ENCODE measurements at places on chromosomes 5 and 9.

GRCh38 chr5:163544836-163545235 is 39.4 kb downstream of the MAT2B start:
- DNase-seq, result no peak

DNA sequence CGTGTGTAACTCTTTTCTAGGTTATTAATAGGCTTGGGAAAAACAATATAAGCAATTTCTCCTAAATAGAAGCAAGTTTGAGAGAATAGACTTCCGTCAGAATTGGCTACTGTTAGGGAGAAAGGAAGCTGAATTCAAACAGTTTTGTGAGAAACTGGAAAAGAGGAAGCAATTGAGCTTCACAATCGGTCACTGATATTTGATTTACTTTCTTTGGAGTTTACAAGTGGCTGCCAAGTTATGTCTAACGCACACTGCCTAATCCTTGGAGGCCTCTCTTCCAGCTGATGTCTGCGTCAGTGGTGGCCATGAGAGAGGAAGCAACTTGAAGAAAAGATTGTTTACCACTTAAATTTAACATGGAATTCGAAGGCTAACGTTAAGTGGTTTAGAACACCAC is 319.5 kb downstream of the ADGRV1 start:
- no peak for DNase-seq

GRCh38 chr5:179876610-179876952 is 18.0 kb upstream of the MRNIP start:
- no peak for DNase-seq

- no peak for DNase-seq
Measured at GRCh38 chr5:2387634-2388325, 363.7 kb downstream of the IRX2 start.

- no peak for DNase-seq
Measured at GRCh38 chr5:66558560-66558959, 37.6 kb upstream of the MAST4 start.

- DNase-seq, result no peak
Measured at GRCh38 chr5:143263272-143263810, 140.1 kb downstream of the NR3C1 start.

DNA sequence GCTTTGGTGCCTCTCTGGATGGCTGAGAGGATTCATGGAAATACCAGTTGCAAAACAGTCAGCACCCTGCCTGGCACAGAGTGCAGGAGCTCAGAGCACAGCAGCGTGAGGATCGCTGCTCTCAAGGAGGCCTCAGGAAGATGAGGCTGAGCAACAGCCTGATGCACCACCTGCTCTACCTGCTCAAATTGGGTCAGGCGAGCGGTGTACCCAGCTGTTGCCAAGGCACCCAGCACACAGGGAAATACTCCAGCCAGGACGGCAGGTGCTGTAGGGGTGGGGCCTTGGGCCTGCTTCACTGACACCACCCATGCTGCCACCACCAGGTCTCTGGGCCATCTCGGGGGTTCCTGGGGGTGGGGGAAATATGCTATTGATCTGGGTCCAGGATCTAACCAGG is 4.3 kb downstream of the EEIG1 start:
- DNase-seq, result no peak

DNA sequence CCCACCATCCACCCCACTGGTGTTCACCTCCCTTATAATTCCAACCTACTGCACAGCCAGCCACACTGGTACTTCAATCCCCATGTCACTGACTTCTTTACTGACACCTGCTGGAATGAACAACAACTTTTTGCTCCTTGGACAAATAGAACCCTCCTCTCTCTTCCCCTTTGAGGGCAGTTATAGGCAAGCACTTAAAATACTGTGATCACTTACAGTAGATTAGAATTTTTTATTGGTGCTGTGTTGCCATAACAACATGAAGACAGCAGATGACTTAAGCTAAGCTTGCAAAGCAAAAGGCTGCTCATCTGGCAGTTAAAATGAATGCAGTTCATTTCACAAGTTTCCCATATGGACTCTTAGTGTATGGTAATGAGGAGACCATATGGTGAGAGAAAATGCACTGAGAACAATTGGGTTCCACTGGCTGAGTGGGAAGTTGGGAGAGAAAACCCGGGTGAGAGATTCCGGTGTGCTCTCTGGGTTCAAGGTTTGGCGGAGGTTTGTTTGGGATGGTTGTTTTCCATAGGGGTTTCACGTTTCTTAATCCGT is 374.3 kb downstream of the EBF1 start:
- no peak for DNase-seq

DNA sequence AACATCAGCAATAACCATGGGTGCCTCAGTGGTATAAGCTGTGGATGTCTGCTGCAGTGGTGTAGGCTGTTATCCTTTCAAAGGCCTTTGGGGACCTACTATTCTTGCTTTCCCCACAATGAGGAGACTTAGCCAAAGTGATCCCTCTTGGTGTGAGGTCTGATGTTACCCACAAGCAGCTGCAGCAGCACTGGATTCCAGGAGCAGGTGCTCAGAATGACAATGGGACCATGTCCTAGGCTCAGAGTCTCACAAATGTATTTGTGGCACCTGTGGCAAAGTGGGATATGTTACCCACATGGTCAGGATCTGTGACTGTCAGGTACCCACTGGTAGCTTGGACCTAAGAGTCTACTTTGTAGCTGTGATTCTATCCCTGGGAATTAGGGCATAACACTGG is 70.4 kb downstream of the RNF130 start:
- DNase-seq, result no peak

GRCh38 chr9:123620239-123620638 is 264.2 kb downstream of the CRB2 start:
- DNase-seq, result no peak

GRCh38 chr9:125240649-125240999 is 519 bp downstream of the HSPA5 start:
- DNase-seq, result no peak

DNA sequence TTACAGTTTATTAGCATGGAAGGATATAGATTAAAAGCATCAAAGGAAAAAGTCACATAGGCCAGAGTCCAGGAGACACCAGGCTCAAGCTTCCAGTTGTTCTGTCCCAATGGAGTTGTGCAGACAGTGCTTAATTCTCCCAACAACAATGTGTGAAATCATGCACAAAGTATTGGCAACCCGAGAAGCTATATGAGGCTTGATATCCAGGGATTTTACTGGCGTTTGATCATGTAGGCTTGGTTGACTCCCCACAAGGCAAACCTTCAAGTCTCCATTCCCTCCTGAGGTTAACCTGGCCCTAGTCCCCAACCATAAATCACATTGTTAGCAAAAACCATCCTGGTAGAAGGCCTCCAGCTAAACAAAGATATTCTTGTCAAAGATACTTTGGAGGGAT is 141.5 kb downstream of the ADAMTS19 start:
- DNase-seq, result no peak

DNA sequence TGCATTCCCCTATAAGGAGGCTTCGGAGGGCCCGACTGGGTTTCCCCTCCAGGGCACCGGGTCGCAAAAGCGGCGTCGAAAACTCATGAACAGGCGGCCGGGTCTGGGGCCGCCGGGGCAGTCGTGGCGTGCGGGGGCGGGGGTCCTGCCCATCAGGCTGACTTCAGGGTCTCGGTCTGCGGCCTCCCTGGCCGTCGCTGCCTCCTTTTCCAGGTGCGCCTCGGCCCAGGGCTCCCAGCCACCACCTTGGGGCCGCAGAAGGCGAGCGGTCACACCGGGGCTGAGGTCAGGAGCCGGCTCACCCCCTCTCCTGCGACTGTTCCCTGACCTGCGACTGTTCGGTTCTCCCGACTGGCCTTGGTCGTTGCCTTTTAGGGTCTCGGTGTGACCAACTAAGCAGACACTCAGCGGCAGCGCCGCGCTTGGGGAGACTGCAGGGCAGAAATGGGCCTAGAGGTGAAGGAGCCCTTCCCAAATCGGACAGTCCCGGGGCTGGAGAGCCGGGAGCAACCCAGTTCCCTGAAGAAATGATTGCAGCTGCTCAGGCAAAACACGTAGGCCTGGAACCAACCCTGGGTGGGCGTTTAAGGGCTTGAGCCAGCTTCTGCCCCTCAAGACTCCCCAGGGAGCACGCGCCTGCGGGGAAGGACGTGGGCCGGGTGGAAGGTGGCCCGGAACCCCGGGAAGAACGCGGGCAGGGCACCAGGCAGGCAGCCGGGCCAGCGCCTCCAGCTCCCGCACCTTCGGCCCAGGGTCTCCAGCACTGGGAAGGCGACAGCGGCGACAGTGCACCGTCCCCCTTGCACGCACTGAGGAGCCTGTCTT is 11.2 kb downstream of the IRX2 start:
- DNase-seq, result no peak

GRCh38 chr5:98050583-98050982 is 722.9 kb upstream of the RGMB start:
- DNase-seq, result no peak

DNA sequence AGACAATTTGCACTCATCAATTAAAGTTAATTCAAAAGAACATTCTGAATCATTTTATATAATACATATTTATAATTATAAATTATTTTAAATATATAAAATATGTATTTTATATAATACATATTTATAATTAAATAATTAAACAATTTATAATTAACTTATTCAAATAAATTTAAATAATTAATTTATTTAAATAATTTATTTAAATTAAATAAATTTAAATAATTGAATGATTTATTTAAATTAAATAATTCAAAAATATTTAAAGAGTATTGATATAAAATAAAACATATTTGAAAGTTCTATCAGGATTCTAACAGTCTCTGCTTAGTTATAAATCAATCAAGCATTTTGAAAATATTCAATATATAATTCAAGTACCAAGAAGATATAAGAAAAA is 775.5 kb upstream of the CTNND2 start:
- no peak for DNase-seq

GRCh38 chr5:146233441-146233840 is 30.0 kb downstream of the RBM27 start:
- no peak for DNase-seq

GRCh38 chr5:179313849-179314521 is 31.3 kb downstream of the ADAMTS2 start:
- no peak for DNase-seq

- DNase-seq, result no peak
Measured at GRCh38 chr9:96008502-96009222, 133.2 kb downstream of the ERCC6L2 start.

DNA sequence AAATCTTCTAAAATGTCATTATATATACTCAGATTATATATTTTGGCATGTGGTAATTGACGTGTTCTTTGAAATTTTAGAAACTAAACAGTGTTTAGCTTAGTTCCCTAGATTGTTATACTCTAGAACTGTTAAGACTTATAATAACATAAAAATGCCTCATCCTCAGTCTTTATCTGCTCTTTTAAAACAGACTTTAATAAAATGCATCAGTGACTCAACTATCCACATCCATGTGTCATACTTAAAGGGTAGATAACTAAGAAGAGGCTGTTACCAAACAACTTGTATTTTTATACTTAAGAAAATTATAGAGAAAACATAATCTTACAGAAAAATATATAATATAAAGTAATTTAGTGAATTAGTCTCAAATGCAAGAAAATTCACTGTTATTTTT is 15.2 kb downstream of the NFIL3 start:
- DNase-seq, result no peak

GRCh38 chr9:90774682-90775081 is 26.9 kb upstream of the SYK start:
- no peak for DNase-seq

GRCh38 chr9:135575995-135576631 is 14.6 kb downstream of the PAEP start:
- DNase-seq, result no peak

- DNase-seq, result no peak
Measured at GRCh38 chr9:108860764-108861163, 1.3 kb upstream of the ACTL7A start.

- DNase-seq, result no peak
Measured at GRCh38 chr5:115469904-115470516, 74.6 kb downstream of the FEM1C start.

- no peak for DNase-seq
Measured at GRCh38 chr5:143315214-143315613, 88.3 kb downstream of the NR3C1 start.

DNA sequence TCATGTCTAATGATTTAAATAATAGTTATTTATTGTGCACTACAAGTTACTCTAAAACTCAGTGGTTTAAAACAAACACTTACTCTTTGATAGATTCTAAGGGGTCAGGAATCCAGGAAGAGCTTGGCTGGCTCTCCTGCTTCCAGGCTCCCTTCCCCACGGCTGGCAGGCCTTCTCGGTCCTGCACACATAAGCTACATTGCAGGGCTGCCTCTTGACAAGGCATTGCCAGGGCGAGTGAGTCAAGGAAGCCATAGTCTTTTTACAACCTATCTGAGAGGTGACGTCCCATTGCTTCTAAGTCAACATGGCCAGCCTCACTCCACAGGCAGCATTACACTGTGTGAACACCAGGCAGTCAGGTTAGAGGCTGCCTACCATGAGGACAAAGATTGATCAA is 119.8 kb downstream of the AUH start:
- no peak for DNase-seq

DNA sequence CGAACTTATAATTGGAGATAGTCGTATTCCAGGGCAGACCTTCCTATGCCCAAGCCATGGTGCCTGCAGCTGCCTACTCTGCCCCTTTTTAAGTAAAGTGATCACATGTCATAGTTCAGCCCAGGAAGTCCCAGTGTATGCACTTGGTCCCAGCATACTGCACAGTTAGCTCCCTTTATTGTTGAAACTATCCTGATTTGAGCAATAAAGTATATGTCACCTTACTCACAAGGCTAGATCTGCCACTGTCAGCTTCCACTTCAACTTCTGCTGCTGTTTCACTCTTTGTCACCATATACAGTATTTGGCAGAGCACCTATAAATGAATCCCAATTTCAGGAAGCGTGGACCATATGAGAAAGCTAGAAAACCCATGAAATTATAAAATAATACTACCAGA is 103.8 kb upstream of the PTGER4 start:
- DNase-seq, result no peak

- peak; percentile 86 for DNase-seq
Measured at GRCh38 chr5:176185133-176185733, 53.0 kb upstream of the SIMC1 start.
